ENCODE measurements at places on chromosomes 2 and 18.

GRCh38 chr2:232925153-232925820, 55.2 kb downstream of the SNORC start:
- DNase-seq = no peak

DNA sequence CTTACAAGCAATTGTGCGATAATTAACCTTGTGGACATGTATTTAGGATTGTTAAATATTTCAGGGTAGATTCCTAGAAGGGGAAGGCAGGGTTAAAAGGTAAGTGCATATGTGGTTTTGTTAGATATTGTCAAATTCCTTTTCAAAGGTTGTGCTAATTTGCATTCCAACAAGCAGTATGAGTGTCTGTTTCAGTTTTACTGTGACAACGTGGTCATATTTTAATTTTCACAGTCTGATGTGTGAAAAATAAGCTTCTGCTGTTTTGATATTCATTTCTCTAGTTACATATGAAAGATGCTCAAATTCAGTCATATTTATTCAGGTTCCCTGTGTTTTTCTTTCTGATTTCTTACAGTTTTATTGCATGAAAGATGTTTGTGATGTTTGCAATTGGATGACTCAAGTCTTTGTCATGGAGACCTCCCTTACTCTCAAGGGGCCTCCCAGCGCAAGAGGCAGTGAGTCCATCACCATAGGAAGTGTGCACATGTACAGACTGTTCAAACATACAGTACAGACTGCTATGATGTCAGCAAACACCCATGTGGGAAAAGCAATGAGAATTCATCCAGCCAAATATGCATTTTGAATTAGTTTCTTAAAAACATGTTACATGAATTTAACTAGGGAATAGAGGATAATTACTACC, 310.8 kb downstream of the GALR1 start:
- DNase-seq = no peak

GRCh38 chr2:14778015-14778414, 145.5 kb downstream of the LRATD1 start:
- no peak for DNase-seq

DNA sequence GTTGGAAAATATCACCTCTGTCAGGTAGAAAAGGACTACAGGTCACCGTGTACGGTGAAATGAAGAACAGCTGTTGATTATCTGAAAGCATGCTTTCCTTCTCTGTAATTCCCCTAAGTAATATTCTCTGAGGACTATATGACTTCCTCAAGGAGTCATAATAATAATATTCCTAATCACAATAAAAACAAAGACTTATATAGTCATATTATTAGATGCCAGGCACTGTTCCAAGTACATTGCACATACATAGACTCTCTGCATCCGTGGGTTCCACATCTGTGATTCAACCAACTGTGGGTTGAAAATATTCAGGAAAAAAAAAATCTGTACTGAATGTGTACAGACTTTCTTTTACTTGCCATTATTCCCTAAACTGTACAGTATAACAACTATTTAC, 512.4 kb upstream of the ID2 start:
- DNase-seq = no peak

DNA sequence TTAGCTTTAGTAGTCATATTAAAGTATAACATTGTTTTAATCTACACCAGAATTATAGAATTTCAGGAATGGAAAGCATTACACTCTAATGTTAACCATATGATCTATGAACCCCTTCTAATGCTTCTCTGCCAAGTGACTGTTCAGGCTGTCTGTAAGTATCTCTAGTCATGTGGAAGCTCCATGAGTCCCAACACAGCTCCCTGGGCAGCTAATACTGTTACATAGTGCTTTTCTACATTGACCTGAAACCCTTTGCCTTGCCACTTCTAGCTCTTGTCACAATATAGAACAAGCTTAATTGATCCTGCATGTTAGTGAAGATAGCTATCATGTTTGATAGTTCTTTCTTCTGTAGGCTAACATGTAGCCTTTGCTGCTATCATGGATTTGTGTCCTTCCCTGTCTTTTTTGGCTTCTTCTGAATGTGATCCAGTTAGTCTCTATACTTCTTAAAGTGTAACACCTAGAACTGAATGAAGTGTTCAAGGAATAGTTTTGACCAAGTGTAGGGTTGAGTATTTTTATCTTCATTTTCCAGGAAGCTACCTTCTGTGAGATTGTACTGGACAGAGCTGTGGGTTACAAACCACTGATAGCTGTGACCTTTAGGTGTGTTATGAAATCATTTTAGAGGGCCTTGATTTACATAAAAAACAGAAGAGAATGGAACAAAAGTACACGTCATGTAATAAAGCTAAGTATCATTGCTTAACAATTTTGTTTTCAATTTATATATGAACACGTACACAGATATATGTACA, 23.7 kb downstream of the BABAM2 start:
- DNase-seq = no peak

- DNase-seq = no peak
Measured at GRCh38 chr18:3260995-3261372, 949 bp upstream of the MYL12B start.

DNA sequence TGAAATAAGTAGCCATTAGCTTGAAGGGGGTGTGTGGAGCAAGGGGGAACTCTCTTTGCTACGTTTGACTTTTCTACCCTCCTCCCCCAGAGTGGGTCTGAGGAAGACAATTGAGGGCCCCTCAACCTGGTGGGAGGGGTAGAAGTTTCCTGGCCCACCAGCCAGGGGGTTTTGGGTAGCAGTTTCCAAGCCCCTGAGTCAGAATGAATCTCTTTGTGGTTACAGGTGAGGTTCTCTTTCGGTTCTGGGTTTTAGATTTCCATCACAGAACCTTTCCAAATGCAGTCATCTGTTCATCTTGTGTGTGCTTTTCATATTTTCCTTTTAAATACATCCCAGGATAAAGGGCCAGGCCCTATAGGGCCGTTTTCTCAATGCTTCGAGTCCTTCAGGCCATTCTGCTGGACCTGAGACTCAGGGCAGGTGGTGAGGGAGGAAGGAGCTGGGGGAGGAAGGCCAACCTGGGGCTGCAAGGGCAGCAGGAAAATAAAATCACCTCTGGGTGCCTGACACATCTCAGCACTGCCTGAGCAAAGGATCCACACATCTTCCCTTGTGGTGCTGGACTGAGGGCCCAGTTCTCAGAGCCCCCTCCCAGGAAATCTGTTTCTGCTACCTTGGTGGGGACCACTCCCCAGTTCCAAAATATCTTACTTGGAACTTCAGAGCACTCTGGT, 4.7 kb downstream of the LBH start:
- DNase-seq = no peak

DNA sequence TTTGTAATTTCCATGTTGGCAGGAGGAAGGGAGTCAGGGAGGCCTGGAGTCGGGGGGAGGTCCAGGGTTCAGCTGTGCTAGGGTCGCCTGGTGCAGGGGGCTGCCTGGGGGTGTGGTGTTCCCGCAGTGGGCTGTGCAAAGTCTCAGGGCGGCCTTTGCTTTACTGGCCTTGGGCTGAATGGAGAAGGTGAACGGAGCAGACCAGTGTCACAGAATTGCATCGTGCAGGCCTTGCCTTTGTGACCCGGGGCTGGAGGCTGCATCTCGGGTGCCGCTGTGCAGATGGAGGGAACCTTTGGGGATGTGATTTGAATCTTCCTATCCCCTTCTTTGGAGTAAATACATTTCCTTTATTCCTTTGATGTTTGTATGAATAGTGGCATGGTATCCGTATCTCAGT, 8.8 kb downstream of the SNTG2 start:
- no peak for DNase-seq

DNA sequence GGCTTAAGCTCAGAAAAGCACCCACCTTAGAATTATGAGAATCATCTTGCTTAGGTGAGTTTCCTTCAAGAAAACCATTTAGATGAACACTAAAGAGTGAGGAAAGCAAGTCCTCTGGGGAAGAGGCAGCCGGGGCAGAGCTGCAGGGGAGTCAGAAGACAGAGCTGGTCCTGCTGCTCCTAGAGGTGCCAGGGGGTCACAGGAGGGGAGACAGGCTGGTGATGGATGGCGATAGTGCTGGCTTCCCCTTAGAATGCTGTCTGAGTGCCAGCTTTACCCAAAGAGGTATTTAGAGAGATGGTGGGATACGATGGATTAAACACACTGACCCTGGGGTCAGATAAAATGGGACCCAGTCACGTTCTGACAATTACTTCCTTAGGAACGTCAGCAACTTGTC, 269.4 kb downstream of the TDRD15 start:
- DNase-seq = no peak

DNA sequence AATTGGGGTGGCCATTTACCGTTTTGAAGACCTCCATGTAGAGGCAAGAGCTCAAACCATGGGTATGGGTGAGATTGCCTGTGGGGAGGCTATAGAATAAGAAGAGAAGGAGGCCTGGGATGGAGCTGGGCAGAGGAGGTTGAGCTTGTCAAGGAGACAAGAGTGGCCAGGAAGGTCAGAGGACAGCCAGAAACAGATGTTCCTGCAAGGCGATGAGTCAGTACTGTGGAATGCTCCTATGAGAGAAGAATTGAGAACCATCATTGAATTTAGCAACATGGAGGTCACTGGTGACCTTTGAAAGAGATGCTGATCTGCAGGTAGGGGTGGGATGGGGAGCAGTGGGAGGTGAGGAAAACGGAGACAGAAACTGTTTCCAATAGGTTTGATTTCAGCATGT, 3.5 kb downstream of the ACSL3 start:
- no peak for DNase-seq

DNA sequence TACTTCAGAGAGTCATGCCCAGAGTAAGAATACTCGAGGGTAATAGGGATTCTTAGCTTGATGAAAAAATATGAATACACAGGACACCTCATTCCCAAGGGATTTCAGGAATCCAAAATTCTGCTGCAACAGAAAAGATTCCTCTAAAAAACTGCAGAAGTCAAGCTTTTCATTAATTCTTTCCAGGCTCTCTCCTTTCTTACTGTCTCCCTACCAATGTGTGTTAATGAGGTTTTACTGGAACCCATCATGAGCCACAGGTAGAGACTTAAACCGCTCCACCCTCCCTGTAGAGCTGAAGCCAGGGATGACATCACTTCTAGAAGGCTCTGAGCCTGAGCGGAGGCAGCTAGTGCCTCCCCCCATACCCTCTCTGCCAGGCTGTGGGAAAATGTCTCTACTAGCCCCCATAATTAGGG, 3.4 kb downstream of the SDC1 start:
- DNase-seq = no peak

DNA sequence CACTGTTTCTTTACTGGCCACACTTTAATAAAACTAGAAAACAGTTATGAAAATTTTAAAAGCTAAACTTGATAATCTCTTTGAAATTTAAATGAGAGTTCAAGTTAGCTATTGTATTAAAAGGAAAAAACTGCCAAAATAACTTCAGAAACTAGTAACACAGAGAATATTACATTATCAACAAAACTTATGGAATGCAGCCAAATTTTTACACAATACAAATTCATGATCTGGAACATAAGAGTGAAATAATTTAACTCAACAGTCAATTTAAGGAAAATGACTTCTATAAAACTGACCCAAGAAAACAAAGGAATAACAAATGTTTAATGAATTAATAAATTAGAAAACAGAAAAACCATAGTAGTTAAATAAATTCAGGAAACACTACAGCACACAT, 65.0 kb downstream of the TCF4 start:
- no peak for DNase-seq

DNA sequence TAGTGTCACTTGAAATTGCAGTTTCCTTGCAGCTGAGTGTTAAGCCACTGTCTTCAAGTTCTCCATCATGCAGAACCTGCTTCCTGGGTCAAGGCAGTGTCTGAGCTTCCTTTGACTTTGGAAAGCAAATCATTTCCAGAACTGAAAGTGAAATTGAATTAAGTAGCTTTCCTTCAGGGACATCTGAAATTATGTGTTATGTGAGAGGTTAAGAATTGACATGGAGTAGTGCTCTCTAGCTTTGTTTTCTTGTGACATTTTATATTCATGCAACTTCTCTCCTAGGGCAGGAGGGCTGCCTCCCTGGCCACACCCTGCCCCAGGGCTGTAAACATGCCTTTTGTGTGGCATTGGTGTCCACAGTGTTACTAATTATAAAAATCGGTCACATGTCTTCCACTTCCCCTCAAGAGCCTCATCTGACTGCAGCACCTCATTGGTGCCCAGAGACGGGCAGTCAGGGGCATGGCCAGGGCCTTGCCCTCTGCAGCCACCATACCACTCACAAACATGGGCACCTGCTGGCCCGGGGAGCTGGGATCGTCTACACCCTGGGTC, 14.4 kb downstream of the RAB12 start:
- DNase-seq = no peak

- no peak for DNase-seq
Measured at GRCh38 chr2:240463274-240463865, 27.9 kb downstream of the GPC1 start.

GRCh38 chr2:167253025-167253424, 364.7 kb downstream of the XIRP2 start:
- DNase-seq = no peak

- DNase-seq = peak; percentile 17
Measured at GRCh38 chr2:133977405-133977804, 276.5 kb upstream of the MGAT5 start.

- DNase-seq = no peak
Measured at GRCh38 chr2:73037947-73038585, 33.4 kb downstream of the SFXN5 start.

GRCh38 chr2:238816291-238816690, 31.6 kb upstream of the TWIST2 start:
- no peak for DNase-seq

GRCh38 chr2:127932199-127932876, 46.6 kb upstream of the AMMECR1L start:
- no peak for DNase-seq

DNA sequence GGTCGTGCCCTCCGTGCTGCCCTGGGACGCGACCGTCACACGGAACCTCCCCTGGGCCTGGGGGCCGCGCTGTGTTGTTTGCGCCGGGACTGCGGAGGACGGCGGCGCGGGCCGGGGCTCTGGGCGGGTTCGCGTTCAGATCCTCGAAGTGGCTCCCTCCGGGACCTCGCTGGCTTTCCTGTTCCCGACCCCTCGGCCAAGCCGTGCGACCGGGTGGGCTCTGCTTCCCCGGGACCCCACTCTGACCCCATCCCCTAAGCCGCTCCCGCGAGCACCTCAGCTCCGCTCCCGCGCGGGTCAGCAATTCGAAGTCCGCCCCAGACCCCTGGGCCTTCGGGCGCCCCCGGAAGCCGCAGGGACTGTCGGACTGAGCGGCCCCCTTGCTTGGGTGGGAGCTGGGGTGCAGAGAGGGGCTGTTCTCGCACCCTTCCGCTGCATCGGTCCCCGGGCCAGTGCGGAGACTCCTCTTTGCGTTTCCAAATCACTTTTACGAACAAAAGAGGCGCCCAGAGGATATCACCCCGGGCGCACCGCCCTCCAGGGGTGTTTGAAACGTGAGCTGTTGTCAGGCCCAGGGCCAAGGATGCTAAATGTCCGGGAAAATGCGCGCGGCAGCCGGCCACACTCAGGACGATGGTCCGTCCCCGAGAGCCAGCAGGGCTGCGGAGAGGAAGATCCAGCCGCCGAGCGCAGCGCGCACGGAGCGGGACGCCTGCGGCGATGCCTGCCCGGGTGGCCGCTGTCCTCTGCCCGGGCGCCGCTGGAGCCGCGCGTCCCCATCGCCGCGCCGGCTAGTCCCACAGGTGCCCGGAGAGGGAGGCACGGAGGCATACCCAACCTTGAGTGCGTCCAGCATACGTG, 73.5 kb downstream of the ZCCHC2 start:
- DNase-seq = no peak
